ENCODE measurements at places on chromosomes 2 and 18.

DNA sequence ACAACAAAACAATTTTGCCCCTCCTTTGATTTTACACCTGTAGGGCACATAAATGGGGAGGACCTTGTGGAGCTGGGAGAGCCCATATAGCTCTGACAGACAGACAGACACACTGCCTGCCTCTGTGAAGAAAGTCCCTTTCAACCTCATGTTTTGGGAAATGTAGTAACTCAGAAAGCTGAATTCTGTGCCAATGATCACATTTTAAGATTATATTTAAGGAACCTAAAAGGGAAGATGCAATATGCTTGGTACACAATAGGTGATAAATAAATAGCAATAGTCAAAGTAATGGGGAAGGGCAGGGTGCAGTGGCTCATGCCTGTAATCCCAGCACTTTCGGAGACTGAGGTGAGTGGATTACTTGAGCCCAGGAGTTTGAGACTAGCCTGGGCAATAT, 446.4 kb upstream of the ID2 start:
- no peak for DNase-seq

DNA sequence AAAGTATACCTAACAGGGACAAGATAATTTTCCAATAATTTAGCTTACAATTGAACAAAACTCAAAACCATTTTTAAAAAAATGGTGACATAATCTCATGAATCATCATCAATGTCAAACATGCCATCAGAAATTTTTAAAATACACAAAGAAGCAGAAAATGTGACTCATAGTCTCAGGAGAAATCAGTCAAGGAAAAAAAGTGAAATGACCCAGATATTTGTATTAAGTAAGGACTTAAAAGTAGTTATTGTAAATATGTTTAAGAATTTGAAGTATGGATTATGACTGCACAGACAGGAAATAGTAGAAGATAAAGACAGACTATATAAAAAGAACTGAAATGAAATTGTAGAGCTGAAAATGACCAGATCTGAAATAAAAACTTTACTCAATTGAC, 473.9 kb upstream of the SYT4 start:
- no peak for DNase-seq

DNA sequence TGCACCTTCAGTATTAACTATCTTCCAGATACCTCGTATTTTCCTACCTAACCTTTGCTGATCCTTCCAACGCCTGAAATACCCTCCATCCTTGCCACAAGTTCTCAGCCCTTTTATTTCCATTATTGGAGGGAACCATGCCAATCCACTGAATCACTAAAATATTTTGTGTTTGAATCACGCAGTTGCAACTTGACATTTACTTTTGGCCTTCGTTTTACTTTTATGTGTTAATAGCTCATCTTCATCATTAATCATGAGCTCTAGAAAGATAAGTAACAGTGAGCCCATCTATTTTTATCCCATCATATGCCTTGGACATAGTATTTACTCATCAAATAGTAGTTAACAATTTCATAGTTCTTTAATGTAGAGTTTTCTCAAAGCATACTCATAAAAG, 463.2 kb downstream of the THSD7B start:
- DNase-seq, result no peak

DNA sequence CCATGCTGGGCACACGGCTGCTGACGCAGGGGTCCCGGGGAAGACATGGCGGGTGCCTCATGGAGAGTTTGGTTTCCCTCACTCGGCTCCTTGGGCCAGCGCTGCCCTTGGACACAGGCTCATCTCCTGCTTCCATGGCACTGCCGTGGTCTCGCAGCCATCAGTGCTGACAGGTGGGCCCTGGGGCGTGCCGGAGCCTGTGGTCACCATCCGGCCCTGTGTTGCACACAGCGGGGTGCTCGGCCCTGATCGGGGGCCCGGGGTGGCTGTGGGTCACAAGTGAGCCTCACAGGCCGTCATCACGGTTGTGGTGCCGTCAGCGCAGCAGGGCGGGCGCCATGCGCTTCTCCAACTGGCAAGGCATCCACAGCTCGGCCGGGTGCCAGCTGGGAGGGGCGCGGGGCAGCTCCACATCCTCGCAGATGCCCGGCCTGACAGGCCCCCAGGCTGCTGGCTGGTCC, 582 bp downstream of the RTP5 start:
- no peak for DNase-seq

GRCh38 chr18:79818036-79818435, 20.3 kb downstream of the KCNG2 start:
- no peak for DNase-seq

GRCh38 chr2:221614274-221614673, 42.2 kb upstream of the EPHA4 start:
- no peak for DNase-seq

GRCh38 chr2:148023861-148024260, 3.0 kb downstream of the MBD5 start:
- no peak for DNase-seq

- no peak for DNase-seq
Measured at GRCh38 chr2:129296396-129296795, 683.1 kb upstream of the RAB6C start.

- no peak for DNase-seq
Measured at GRCh38 chr2:29601321-29601720, 320.1 kb downstream of the ALK start.

DNA sequence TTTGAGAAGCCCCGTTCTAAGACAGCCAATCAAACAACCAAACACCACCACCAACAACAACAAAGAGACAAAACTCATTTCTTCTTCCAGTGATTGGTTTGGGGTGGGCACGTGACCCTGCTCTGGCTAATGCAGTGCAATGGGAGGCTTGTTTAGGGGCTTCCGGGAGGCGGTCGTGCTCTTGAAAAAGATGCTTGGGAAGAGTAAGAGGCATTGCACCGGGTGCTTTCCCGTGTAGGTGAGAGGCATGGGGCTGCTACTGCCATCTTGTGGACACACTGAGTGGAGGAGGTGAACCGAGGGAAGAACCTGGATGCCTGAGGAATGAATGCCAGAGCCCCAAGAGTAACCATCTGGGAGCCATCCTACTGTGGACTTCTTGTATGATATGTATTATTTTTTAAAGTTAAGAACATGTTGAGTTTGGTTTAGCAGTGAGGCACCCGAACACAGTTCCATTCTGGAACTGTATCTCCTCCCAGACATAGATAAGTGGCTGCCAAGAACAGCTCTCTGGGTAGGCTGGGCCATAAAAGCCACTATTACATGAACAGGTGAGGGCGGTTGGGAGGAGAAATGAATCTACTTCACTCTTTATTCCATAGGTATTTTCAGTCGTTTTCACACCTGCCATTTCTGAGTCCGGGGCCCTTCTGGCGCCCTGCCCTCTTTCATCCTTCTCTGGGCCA, 19.1 kb upstream of the ARHGAP25 start:
- peak; percentile 79 for DNase-seq

- no peak for DNase-seq
Measured at GRCh38 chr2:238636269-238637073, 209.7 kb downstream of the ASB1 start.

DNA sequence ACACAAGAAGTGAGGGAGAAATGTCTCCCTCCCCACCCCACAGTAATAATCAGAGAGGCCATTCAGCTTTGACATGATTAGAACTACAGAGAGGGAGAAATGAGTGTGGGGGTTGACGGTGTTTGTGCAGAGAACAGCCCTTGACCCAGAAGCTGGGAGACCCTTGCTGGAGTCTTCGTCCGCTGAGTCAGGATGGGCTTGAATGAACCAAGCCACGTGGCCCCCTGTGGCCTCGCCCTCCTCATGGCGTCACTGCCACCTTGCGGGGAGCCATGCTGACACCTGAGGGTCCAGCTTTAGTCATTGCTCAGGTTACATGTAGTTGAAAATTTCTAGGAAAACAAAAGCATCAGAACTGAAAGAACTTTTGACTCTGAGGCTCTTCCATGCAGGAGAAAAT, 101.2 kb downstream of the DGKD start:
- no peak for DNase-seq

GRCh38 chr18:52850031-52850560, 510.1 kb downstream of the DCC start:
- DNase-seq, result no peak

DNA sequence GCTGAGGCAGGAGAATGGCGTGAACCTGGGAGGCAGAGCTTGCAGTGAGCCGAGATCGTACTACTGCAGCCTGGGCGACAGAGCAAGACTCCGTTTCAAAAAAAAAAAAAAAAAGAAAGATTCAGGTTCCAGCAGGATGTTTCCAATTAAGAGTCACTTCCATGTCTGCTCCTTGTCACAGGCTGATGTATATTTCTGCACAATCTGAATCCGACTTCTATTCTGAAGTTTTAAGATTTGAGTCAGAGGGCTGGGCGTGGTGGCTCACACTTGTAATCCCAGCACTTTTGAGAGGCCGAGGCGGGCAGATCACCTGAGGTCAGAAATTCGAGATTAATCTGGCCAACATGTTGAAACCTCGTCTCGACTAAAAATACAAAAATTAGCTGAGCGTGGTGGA, 24.7 kb downstream of the SNRPD1 start:
- DNase-seq, result no peak

DNA sequence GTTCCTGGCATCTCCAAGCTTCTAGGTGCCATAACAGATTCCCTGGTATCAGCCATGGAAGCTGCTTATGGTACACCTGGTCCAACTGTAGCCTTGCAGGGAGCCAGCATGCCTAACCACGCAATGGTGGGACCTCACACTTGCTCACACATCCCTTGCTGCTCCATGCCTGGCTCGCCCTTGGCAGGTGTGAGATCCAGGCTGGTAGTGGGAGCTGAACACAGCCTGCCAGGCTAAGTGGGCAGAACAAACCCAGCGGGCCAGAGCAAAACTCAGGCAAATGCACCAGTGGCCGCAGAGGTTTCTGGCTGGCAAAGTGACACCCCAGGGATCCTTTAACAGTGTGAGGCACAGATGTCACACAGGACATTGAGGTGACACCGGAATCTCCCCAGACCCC, 185.8 kb downstream of the NDUFA10 start:
- no peak for DNase-seq

All from germinal center (tissue), 1 donor.